ENCODE measurements at places on chromosomes 5 and 9.

- no peak for DNase-seq
Measured at GRCh38 chr5:81972492-81972783, 615 bp downstream of the ATG10 start.

- no peak for DNase-seq
Measured at GRCh38 chr5:164301136-164301535, 795.7 kb downstream of the MAT2B start.

- DNase-seq = no peak
Measured at GRCh38 chr5:124235576-124235975, 510.9 kb downstream of the ZNF608 start.

DNA sequence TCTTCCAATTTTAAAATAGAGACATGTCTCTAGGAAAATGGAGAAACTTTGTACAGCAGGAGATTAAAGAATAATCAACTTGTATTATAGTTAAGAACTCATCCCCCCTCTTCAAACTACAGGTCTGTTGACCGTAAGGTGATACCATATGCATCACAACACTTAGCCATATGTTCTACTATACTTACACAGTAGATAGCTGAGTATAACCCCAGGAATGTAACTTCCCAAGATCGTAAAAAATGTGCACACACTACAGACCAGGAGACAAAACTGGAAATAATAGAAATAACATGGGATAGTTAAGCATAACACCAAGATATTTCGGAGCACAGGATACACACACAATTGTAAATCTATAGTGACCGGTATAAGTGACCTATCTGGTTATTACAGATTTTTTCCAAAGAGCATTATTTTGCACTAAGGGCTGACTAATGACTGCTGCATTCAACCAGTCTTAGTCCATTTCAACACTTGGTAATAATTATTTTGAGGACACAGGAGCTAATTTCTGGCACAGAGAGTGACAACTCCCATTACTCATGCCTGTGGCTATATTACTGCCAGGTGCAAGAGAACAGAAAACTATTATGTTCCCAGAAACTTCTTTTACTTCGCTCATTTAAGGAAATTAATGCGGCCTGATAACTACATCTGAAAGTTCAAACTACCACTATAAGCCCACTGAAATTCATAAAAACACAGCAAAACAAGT is 15.4 kb upstream of the ZNF622 start:
- no peak for DNase-seq

DNA sequence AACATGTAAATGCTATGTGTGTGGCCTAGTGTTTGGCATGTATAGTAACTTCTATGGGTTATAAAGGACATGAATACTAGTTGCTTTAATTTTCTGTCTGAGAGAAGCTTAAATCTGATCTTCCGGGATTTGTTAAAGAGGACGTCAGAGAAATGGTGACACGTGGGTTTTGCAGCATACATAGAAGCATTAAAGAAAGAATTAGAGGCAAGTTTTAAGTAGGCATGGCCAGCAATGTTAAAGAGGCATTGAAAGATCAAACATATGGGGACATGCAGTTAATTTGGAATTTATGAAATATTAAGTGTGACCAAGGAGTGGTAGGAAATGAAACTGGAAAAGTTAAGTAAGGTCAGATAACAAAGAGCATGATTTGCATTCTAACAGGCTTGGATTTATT is 311.4 kb upstream of the RIOK2 start:
- DNase-seq = no peak

GRCh38 chr5:54794135-54794975 is 191.0 kb downstream of the ESM1 start:
- DNase-seq = no peak
